ENCODE measurements at places on chromosomes 4 and X.

GRCh38 chrX:19350941-19351384, 7.2 kb downstream of the PDHA1 start:
- no peak for DNase-seq

DNA sequence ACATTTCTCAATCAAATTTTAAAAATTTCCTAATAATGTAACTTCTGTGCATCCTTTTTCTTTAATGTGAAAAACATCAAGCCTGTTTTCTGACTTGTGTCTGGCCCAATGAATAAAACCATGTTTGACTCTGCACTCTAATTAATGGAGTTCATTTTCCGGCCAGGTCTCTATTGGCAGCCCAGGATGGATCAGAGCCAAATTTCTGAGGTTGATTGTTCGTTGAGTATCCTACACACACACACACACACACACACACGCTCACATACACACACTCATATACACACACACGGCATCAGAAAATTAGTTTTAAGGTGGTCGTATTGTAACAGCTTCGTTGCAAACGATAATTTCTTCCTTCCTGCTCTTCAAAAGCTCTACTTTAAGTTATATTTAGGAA, 28.9 kb upstream of the TLL1 start:
- DNase-seq: no peak

DNA sequence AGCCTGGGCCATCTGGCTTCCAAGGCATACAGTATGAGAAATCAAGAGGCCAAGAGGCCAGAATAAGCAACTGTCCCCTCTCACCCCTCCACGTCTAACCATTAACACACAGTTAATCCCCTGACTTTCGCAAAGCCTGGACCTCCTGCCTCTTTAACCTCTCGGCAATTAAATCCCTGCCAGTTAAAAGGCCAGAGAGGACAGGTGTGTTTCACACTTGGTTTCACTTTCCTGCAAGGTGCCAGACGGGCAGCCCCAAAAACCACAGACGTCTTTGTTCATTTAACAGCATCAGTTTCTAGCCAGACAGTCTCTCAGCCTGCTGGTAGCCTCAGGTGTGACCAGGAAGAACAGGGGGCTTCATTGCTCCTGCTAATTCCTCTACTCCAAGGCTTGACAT, 91.1 kb upstream of the KIT start:
- no peak for DNase-seq

- no peak for DNase-seq
Measured at GRCh38 chrX:19981947-19982346, 8.9 kb downstream of the BCLAF3 start.

GRCh38 chrX:134990801-134991481, at the start of gene SMIM10:
Gene SMIM10 (plus strand): TSS chrX:134990991. CDS start chrX:134991096, 105 bp downstream.
- DNase-seq: peak; percentile 10

DNA sequence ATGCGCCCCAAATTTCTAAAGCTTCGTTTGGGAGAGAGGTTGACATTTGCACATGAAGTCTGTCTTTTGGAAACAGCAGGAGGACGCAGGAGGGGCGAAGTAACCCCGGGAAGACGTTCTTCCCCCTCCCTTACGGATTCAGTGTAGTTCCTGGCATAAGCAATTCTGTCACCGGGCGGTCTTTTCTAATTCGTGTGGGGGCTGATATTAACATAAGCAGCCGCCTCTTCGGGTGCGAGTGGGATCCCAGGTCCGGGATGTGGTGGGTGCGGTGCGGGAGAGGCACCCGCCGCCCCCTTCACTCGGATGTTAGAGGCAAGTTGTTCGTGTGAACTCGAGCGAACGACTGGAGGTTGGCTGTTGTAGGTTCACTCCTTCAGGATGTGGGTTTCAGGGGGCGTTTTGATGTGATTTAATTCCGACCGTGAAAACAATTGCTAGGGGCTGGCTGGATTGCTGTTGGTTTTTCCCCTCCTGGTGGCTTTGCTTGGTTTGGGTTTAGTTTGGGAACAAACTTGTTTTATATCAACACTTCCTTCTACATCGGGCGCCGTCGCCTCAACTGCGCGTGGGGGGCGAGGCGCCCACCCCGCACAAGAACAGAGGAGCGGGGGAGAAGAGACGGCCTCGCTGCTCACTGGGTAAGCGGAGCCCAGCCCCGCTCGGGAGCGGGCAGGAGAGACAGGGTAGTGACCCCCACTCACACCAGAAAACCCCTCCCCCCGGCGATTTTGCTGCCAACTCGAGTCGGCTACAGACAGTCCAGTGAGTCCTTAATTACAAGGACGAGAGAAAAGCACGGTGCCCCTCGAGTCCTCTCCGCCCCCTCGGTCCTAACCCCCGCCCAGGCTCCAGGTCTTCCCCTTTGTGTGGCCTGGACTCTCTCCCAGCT, 2.9 kb upstream of the LEF1 start:
- no peak for DNase-seq

DNA sequence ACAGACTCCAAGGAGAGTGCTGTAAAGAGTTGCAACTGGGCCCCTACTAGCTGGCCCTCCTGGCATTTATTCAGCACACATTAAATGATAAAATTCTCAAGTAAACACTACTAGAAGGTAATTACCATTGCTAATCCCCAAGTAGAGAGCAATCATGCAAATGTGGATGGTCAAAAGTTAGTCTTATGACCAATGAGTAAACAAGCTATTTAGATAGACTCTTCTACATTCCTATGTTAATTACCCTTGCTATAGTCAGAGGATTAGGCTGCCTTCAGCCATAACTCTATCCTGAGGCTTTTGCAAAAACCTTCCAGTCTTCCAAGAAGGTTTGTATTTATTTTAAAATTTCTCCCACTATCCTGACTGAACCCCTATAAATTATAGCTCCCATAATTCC, 28.3 kb upstream of the HPGD start:
- no peak for DNase-seq

DNA sequence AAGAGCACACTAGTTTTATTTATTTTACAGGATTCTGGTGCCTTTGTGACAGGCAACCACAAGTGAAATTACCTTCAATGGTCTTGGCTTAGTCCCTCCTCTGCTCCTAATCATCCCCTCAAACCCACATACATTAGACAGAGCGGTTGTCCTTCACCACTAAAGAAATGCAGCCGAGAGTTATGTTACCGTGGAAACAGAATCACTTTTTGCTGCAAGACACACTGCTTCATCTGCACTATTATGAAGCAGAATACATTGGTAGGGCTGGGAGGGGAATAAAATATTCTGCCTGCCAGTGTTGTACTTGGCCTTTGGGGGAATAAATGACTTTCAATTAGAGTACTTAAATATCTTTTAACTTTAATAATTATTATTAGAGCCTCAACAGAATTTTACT, 75.2 kb downstream of the ARHGEF38 start:
- DNase-seq: no peak

- no peak for DNase-seq
Measured at GRCh38 chrX:135086197-135086854, 34.0 kb downstream of the ETDB start.

- DNase-seq: no peak
Measured at GRCh38 chr4:158870626-158871334, 102.0 kb downstream of the FNIP2 start.

GRCh38 chr4:2792711-2793585, at the start of gene SH3BP2:
Gene SH3BP2 (plus strand): TSS chr4:2793085. CDS start chr4:2820618, 27,533 bp downstream.
- peak; percentile 61 for DNase-seq

DNA sequence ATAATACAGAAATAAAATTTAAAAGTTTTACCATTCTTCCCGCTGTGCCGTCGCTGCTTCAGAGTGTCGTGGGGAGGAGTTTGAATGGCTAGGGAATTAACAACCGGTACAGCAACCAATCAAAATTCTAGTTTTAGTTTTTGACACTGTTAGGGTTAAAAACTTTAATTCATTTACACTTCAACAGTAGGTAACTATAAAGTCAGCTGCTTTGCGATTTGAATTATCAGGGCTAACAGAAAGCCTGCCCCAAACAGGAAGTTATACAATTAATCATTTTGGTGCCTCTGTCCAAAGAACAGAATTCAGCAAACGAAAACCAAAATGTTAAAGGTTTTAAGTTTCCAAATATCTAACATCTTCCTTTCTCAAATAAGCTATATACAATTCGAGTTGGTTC, 2.3 kb downstream of the HNRNPD start:
- DNase-seq: no peak

DNA sequence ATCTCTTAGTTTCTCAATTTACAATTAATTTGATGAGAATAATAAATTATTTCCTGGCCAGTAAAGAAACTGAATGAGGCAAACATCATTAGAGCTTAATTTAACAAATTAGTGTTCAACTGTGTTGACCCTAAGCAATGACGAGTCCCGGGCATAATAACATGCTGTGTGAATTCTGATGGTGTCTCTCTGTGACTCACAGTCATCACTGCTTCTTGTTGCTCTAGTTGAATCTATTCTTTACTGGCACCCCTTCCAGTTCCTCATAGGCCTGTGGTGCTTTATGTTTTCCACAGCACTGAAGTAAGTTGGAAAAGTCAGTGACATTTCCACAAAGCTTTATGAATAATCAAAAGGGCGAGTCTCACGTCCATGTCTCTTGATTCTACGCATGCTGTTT, 57.7 kb upstream of the SLC7A11 start:
- no peak for DNase-seq

DNA sequence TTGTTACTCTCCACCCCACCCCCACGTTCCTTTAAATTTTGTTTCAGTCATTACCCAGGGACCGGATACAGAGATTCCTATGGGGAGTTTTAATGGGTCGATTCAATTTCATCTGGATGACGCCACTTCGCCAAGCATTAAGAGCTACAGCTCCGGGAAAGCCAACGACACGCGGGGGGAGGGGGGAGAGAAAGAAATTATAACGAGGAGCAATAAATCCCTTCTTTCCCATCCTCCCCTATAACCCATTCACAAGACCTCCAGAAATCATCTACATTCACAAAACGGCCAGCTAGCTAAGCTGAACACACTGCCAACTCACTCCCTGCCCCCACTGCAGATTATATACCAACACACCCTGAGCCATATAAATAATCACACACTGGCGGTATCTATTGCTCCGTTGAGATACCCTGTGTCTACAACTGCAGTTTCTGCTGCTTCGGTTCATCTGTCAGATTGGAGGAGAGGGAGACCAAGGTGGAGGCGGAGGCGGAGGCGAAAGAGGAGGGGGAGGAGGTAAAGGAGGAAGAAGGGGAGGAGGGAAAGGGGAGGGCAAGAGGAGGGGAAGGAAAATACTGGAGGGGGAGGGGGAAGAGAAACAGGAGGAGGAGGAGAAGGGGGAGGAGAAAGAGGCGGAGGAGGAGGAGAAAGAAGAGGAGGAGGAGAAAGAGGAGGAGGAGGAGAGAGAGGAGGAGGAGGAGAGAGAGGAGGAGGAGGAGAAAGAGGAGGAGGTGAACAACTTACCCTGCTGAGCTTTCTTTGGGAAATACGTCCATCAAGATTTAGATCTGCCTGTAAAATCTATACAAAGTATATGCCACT, 113.9 kb upstream of the VAMP7 start:
- DNase-seq: peak; percentile 2

- DNase-seq: no peak
Measured at GRCh38 chr4:101101072-101101471, 246.3 kb downstream of the PPP3CA start.

DNA sequence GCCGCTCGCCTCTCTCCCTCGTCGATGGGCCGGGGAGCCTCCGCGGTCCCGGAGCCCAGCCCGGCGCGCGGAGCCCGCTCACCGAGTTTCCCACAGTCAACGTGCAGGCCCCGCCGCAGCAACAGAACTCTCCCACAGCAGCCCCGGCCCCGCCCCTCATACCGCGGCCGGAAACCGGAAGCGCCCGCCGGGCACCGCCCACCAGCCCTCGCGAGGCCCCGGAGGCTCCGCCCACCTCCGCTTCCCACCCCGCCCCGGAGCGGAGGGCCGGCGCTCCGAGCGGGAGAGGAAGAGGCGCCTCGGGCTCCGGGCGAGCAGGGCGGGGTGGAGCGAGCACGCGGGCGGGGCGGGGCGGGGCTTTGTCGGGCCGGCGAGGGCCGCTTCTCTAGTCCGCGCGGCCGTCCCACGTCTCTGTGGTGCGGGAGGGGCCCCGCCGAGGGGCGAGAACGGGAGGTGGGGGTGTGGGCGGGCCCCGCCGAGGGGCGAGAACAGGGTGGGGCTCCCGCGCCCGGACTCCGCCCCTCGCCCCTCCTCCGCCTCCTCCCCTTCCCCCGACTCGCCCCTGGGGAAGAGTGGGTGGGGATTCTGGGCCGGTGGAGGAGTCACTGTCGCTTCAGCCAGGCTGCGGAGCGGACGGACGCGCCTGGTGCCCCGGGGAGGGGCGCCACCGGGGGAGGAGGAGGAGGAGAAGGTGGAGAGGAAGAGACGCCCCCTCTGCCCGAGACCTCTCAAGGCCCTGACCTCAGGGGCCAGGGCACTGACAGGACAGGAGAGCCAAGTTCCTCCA, at the start of the genes ABCD1 and BCAP31:
Gene ABCD1, plus strand, starts transcription at position 605 of the 787 bp plus-strand sequence. CDS start 411 bp downstream, outside the sequence.
Gene BCAP31, minus strand, starts transcription at position 136 of the 787 bp plus-strand sequence. CDS start 1,143 bp downstream, outside the sequence.
- peak; percentile 84 for DNase-seq
